Activated naive CD4-positive, alpha-beta T cell (primary cell): ENCODE measurements at places on chromosomes 6 and 20.

GRCh38 chr6:81084776-81085430 lies 667.6 kb downstream of the TENT5A start:
- no peak for DNase-seq

- DNase-seq: no peak
These were observed 1.7 kb upstream of the AIG1 start for GRCh38 chr6:143058987-143059386.

DNA sequence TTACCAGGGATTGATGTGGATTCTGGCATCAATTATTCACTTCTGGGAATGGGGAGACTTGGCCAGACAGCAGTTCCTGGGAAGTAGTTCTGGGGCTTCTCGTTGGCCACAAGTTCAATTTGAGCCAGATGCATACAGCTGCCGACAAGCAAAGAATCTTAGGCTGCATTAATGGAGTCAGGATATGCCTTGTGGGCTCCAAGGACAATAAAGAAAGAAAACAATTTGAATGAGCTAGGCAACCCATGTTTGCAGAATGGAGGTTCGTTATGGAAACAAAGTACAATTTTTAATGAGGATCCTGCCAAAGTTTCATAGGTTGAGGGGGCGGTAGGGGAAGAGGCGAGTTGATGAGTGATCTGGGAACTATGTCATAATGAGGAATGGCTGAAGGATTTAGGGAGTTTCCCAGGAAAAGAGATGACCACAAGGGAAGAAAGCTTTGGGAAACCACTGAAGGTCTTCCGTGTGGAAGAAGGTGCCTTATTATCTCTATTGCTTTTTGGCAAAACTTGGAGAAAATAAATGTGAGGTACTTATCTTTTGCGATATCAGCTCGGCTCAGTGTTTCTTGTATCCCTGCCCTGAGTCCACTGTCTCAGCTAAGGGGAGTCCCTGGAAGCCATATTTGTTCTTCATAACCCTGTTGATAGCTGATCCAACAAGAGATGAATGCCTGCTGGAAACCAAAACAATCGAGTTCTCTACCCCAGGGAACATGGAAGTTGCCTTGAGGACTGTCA lies 181.0 kb upstream of the ZNF217 start:
- no peak for DNase-seq

DNA sequence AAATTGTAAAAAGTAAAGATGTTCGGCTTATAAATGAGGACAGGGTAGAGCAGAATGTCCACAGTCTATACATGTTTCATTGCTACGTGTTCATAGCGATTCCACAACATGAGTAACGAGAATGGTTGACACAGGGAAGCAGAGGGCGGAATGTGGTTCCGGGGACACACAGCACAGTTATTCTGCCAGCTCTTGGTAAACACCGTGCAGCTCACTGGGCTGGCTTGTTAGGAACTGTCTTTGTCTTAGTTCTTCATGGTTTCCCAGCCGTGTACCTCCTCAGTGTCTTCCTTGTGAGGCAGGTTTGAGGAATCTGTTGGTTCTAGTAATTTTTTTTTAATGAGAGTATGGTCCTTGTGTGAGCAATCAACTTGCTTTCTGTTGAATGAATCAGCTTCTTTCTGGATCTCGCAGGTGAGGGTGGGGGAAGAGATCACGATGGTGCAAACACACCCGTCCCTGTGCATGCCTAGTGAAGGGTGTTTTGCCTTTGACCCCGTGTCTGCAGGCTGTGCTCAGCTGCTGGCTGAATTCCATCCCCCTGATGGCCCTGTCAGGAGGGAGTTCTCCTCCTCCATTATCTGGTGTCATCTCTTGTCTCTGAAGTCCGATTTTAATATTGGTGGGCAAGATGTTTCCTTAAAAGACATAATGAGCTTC lies 168.2 kb downstream of the SMOC2 start:
- no peak for DNase-seq

- DNase-seq: no peak
These were observed 67.8 kb downstream of the TNFRSF21 start for GRCh38 chr6:47241742-47242482.

- no peak for DNase-seq
These were observed 510.9 kb downstream of the EPM2A start for GRCh38 chr6:145224450-145224849.

- no peak for DNase-seq
These were observed 118.8 kb upstream of the AFDN start for GRCh38 chr6:167707686-167708500.

DNA sequence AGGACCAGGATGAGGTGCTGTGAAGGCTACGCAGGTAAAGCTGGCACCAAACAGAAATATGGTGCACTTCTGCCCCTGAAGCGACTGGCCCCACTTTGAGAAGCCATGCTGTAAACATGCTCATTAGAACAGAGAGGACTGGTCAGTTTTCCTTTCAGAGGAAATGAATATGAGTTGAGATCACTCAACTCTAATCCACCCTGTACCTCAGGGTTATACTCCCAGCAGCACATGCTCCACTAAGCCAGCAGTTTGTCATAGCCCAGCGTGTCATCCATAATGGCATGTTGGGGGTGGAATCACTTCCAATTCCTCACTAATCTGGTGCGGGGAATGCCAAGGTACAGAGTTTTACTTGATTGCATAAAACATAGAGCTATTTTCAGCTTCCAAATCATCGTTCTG lies 98.1 kb downstream of the HIVEP2 start:
- no peak for DNase-seq

- DNase-seq: no peak
These were observed 102.1 kb upstream of the TMEM181 start for GRCh38 chr6:158457616-158458278.

DNA sequence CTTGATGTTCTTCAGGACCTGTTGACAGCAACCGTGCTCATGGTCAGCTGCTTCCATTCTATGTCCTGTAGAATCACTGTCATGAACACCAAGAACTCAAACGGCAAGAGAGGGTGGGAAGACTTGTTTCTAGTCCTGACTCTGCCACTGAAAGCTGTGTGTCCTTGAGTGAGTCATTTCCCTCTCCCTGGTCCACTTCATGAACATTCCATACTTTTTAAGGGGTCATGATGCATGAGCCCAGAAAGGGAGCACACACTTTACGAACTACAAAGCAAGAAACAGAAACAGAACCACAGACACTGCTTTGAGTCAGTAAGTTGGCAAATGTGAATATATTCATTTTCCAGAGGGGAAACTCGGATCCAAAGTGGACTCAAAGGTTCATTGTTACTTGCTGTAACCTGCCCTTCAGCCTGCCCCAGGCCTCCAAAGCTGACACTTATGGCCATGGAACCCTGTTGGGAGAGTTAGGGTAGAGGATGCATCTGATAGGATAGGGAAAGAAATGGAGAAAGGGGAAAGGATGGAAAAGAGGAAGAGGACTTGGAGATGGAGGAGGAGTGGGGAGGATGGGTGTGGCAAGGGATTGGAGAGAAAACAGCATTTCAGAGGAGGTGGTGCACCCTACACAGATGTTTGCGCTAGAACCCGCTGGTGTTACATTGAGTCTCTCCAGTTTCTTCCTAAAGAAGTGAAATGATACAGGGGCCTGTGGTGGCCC lies 129.8 kb downstream of the FOXO3 start:
- DNase-seq: no peak

GRCh38 chr20:56875803-56876202 lies 246.7 kb downstream of the TFAP2C start:
- DNase-seq: no peak

DNA sequence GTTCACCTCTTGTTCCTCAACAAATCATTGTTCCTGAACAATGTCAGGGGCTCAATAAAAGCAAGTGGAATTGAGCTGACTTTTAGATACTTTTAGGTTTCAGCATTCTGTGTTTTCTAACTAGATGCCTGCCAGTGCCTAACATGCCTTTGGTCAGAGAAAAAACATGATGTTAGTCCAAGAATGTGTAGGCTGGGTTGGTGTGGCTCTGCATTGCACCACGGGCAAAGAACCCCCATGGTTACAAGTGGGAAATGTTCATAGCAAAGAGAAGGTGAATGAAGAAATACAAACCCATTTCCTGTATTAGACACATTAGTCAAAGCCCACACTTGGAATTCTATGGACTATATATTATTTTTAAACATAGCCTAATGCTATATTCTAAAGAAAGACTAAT lies 193.3 kb downstream of the TMEM200A start:
- DNase-seq: no peak

DNA sequence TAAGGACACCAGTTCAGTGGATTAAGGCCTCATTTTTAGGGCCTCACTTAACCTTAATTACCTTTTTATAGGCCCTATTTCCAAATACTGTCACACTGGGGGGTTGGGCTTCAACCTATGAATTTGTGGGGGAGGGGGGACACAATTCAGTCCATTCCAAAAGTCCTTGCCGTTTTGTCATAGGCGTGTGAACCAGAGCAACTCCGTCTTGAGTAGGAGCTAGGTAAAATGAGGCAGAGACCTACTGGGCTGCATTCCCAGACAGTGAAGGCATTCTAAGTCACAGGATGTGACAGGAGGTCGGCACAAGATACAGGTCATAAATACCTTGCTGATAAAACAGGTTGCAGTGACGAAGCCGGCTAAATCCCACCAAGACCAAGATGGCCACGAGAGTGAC lies 113.5 kb upstream of the SNX9 start:
- no peak for DNase-seq

DNA sequence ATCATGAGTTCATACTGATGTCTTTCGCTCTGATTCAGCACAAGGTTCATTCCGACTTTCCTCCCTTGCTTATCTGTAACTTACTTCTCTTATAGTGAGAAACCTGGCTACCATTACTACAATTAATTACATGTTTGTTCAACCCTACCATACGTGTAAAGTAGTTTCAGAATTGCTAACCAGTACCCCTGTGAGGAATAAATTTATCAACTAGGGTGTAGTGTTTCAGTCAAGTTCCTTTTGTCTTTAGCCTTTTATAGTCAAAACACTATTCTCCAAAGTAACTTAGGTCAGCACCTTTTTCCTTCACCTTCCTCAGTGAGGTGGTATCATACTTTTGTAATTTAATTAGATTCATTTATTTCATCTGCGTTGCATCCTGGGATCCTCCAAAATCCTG lies 64.9 kb downstream of the MAP3K4 start:
- no peak for DNase-seq

- DNase-seq: no peak
These were observed 46.4 kb upstream of the NT5E start for GRCh38 chr6:85403331-85404015.

DNA sequence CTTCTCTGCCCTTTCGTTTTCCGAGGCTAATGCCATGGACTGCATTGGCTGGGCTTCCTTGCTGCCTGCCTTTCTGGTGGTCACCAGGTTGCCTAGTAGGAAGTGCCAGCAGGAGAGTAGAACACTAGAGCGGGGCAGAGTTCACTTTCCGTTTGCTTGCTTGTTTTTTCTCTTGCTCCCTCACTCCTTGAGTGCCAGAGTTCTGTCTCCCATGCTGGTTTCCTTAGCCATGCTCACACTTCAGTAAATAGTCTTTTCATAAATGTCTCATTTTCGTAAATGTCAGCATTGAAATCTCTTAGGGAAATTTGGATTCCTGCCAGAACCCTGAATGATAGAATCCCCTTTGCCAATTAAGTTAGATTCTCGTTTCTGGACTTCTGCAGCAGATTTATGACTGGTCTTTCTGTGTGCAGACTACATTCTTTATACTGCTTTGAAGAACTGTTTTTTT lies 63.9 kb downstream of the FAM83B start:
- no peak for DNase-seq

DNA sequence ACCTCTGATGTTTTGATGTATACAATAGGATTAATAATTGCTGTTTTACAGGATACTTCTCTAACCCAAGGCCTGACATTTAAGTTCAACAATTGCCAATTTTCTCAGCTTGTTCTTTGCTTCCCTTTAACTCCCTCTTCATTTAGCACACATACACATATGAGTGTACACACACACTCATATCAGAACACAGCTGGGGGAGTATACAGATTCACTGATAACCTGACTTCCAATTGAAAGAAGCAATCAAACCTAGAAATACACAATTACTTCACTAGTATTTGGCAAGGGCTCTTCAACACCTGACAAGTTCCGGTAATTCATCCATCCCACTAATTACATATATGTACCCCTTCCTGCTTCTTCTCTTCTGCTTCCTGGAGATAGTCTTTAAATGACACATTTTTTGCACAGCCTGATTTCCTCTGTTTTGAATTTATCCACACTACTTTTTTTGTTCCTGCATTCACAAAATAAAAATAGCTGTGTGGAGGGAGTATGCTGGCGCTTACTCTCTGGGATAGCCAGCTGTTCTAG lies 11.2 kb downstream of the UST start:
- no peak for DNase-seq
